ENCODE measurements at places on chromosomes 12 and 14.
A peak's percentile ranks its signal among the peaks of the same experiment; 100 is the strongest.

DNA sequence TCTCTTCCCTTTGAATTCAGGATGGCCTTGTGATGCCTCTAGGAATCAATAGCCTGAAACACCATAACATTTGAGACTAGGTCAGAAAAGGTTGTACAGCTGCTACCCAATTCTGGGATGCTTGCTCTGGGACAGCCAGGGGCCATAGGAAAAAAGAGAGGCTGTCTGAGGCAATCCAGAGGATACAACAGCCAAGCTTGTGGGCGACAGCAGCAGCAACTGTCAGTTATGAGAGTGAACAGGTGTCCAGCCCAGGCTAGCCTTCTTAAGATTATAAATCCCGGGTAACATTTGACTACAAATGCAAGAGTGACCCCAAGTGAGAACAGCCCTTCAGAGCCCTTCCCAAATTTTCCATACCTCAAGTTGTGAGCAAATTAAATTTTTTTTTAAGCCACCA is 11.1 kb downstream of the DCN start:
- DNase-seq = peak; percentile 55

GRCh38 chr14:32256576-32256975 is 53.5 kb upstream of the RNU6-8 start:
- no peak for DNase-seq

GRCh38 chr12:132311201-132311915 is 18.0 kb downstream of the GALNT9 start:
- DNase-seq = no peak

DNA sequence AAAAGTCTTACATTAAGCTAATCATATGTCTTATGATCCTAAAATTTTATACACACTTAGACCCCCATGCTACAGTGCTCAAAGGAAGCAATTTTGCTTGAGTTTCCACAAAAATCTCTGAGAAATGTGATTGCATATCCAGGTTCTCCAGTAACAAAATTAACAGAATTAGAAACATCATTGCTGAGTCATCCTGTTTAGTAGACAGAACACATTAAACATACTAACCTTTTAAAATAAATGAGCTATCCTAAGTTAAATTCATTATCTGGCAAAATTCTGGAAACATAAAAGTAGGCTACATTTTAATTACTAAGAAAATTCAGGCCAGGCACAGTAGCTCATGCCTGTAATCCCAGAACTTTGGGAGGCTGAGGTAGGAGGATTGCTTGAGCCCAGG is 94.7 kb downstream of the DENND5B start:
- no peak for DNase-seq

DNA sequence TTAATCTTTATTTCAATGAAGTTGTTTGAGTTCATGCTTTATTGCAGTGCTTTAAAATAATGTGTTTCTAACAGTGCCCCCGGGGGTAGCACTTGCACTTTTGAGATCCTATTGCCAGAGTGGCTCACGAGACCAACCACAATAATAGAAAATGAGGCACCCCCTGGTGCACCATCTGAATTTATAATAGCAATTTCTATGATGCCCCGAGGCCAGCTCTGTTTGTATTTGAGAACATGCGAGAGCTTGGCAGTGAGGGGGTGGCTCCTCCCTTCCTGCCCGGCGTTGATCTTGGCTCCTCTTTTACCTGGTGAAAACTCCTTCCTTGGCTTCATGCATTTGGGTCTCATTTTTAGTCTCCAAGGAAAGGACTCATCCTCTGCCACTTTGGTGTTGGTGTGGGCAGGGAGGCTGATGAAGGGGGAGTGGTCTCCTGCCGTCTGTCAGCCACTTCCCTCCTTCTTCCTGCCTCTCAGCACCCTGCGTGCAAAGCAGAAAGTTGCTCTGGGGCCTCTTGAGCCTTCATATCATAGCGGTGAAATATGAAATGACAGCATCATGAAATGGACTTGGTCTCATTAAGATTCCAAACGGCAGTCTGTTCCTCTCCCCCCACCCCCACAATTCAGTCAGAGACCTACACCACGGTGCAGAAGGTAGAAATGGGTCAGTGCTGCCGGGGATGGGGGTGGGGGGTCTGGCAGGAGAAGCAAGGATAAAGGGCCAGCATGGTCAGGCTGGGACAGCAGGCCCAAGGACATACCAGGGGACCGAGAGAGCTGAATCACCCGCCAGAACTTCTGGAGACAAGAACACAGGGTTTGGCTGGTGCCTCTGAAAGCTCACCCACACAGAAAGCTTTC is 17.7 kb upstream of the NRXN3 start:
- no peak for DNase-seq
